ENCODE measurements at places on chromosomes 7 and 10. TPM values are rescaled to one million over a fixed set of nuclear protein-coding genes. Genes with fewer than 3 reads are reported as not detected.
A peak's percentile ranks its signal among the peaks of the same experiment; 100 is the strongest.

GRCh38 chr7:110677405-110677804, 413.5 kb upstream of the LRRN3 start:
- DNase-seq = no peak

- peak; percentile 28 for DNase-seq
These were observed 21.6 kb downstream of the RBM28 start for GRCh38 chr7:128322040-128322643.

- peak; percentile 33 for DNase-seq
These were observed 10.2 kb downstream of the CYREN start for GRCh38 chr7:135160098-135160857.

GRCh38 chr10:30098629-30099028, 39.2 kb upstream of the JCAD start:
- DNase-seq = peak; percentile 97

- peak; percentile 43 for DNase-seq
These were observed 112.4 kb upstream of the JAZF1 start for GRCh38 chr7:28292834-28293526.

DNA sequence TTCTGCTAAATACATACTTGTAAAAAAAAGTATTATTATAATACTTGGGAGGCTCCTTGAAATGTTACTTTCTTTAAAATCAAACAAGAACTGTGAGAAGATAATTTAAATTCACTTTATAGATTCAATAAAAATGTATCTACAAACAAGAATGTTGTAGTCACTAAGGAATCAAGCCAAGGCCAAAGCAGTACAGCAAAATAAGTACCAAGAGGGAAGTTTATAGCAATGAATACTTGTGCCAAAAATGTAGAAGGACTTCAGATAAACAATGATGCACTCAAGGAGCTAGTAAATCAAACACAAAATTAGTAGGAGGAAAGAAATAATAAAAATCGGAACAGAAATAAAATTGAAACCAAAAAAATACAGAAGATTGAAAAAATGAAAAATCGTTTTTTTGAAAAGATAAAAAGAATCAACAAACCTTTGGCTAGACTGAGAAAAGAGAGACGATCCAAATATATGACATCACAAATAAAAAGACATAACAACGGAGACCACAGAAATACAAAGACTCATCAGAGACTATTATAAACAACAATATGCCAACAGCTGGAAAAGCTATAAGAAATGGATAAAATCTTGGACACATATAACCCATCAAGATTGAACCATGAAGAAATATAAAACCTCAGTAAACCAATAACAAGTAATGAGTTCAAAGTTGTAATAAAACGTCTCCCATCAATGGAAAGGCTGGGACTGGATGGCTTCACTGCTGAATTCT, 286.0 kb upstream of the TMEM229A start:
- DNase-seq = no peak

GRCh38 chr10:129332476-129332875, 134.6 kb upstream of the MGMT start:
- DNase-seq = no peak

- no peak for DNase-seq
These were observed 18.9 kb downstream of the PODXL start for GRCh38 chr7:131537571-131537978.

DNA sequence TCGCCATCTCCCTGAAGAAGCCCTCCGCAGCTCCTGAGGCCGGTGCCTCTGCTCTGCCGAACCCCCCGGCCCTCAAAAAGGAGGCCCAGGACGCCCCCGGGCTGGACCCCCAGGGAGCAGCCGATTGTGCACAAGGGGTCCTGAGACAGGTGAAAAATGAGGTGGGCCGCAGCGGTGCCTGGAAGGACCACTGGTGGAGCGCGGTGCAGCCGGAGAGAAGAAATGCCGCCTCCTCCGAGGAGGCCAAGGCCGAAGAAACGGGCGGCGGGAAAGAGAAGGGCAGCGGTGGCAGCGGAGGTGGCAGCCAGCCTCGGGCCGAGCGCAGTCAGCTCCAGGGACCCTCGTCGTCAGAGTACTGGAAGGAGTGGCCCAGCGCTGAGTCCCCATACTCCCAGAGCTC, 85.1 kb upstream of the SH2B2 start:
- DNase-seq = no peak

GRCh38 chr10:42883993-42884983, 101.7 kb downstream of the BMS1 start:
- DNase-seq = no peak

- no peak for DNase-seq
These were observed 1.3 kb downstream of the CHST12 start for GRCh38 chr7:2404714-2405119.

DNA sequence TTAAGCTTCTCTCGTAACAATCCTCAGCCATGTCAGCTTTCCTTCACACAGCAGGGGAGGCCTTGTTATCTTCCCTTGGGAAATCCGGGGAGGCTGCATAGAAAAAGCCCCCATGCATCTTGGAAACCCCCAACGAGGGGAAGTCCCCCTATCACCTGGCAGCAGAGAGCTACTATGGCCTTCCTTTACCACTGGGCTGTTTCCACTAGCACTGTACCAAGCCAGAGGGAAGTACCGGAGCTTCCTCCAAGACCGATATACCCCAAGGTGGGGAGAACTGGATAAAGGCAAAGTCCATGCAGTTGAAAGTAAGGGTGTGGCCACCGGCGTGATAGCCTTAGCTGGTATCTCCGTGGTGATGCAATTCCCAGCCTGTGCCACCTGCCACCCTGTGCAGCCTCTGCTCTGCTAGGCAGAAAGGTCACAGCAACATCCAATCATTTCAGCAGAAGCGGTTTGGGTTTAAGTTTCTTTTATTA, 4.4 kb upstream of the CLIP2 start:
- DNase-seq = no peak

DNA sequence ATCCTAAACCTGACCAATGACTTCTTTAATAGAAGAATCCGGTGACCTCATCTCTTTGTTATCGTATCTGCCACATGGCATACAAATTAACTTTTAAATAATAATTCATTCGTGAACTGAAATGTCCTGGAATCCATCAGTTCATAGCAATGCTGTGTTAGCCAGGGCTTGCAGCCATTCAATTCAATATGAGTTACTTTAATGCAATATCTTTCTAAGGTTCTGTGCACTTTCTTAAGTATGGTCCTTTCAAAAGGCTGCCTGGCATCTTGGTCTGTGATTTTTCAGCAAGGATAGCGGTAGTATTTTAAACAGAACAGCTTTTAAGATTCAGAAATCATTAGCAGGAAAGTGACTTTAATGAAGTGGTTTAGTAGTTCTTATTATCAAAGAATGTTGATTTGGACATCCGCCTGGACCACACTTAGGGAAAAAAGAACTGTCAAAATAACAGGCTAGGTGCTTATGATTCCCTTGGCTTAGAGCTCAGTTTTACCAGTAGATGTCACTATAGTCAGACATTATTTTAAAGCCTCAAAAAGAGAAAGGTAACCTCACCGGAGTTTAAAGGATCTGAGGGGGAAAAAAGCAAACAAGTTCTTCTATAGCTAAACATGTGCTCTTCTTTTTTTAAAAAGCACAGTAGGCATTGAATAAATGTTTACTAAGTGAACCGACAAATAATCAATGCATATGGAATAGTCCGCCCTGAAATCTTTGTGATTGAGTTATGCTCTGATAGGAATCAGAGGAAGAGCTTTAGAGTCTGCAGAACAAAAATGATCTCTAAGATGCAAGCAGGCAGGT, 22.7 kb downstream of the SLC35G1 start:
- DNase-seq = peak; percentile 31

DNA sequence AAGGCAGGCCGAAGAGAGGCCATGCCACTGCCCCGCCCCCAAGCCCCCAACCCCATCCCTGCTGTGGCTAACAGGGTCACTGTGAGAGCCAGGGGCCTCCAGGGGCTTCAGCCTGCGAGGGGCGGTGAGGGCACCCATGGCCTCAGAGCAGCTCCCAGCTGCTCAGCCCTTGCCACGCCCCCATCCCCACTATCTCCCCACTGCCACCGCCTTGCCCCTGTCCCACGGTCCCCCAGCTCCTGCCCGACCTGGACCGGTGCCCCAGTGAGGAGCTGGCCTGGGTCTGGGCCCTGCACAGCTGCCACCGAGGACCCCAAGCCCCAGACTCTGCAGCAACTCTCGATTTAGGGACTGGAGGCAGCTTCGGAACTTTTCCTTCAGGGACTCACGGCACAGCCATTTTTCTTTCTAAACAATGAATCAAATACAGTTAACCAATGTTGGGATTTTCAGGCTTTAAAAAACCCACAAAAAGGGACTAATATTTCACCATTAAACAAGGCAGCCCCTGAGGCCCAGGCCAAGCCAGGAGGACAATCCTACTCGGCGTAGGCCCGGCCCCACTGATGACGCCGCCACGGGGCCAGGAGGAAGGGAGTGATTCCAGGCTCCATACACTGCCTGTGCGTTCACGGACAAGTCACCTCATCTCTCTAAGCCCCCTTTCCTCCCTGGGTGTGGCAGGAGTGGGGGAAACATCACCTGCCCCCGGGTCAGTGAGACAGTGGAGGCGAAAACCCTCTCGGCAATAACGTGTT, 237.1 kb downstream of the ELFN1 start:
- no peak for DNase-seq

GRCh38 chr7:22234227-22234626, 122.7 kb downstream of the RAPGEF5 start:
- peak; percentile 37 for DNase-seq

DNA sequence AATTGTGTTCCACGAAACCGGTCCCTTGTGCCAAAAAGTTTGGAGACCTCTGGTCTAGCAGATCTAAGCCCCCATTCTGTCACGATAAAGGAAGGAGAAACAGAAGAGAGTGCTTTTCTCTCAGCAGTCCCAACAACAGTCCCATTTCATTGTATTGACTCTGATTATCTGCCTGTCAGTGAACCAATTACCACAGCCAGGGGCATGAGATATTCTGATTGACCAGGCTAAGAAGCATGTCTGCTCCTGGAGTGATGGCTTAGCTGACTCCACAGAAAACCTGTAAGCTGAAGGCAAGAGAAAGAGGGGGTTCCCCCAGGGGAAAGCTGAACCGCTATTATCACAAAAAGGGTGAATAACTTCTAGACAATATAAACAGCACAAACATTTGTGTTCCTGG, 765.4 kb downstream of the SORCS1 start:
- DNase-seq = no peak

DNA sequence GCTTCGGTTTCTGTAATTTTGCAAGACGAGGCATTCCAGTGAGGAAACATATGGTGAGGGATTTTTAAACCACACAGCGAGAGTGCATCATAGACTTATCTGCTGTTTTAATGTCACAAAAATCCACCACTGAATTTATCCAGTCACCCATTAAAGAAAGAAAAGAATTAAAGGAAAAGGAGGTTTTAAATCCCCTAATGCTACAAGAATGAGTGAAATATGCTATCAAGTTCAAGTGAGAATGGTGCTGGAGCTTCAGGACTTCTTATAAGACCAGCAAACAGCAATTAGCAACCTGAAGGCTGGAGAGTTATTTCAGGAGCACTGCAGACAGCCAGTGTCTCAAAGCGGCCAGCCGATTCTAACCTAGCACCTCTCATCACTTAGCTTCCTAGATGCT, 439.1 kb upstream of the MGMT start:
- no peak for DNase-seq

- no peak for DNase-seq
These were observed 310.9 kb downstream of the CCDC3 start for GRCh38 chr10:12690525-12691126.

GRCh38 chr10:78196396-78196795, 162.7 kb downstream of the RPS24 start:
- DNase-seq = no peak

GRCh38 chr7:41232086-41232485, 470.8 kb downstream of the INHBA start:
- peak; percentile 43 for DNase-seq

DNA sequence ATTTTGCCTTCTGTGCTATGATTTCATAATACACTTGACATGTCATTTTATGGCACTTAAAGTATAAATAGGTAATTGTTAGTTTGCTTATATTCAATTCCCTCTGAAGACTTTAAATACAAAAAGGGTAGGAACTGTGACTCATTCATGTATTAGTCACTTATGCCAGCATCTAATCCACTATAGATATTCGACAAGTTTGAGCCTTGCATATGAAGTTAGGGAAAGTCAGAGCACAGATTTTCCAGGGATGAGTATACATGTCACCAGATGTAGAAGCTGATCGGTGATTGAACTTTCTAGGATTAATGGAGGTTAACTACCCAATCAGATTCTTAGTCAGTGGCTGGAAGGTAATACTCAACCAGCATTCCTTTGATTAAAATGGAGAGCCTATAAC, 1321.5 kb downstream of the XPNPEP1 start:
- DNase-seq = peak; percentile 36

DNA sequence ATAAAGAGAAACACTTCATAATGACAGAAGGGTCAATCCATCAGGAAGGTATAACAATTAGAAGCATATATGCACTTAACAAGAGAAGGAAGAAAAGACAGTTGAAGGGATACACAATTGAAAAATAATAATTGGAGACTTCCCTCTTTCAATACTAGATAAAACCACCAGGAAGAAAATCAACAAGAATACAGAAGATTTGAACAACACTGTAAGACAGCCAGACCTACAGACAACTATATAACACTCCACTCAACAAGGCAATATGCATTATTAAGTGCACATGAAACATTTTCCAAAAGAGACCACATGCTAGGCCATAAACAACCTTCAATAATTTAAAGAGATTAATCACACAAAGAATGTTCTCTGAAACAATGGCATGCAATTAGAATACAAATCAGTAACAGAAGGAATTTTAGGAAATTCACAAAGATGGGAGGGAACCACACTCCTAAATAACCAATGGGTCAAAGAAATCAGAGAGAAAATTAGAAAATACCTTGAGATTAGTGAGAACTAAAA, 35.1 kb downstream of the ZNF438 start:
- no peak for DNase-seq

GRCh38 chr10:86664341-86665217, 3.7 kb upstream of the LDB3 start:
- DNase-seq = no peak

The MOGAT3 gene
- not detected for total RNA-seq

The LIPJ gene
- not detected for total RNA-seq

The WDR91 gene
- total RNA-seq = 6.6 TPM

The NRAP gene
- total RNA-seq = not detected

The C10orf67 gene
- total RNA-seq = 0.46 TPM

The CEP55 gene
- total RNA-seq = 3.7 TPM

The PILRA gene
- 2.3 TPM for total RNA-seq

The MARVELD1 gene
- total RNA-seq = 79.2 TPM

The TWNK gene
- 12.9 TPM for total RNA-seq

The DYDC2 gene
- total RNA-seq = not detected

The C10orf105 gene
- not detected for total RNA-seq

The SLC26A3 gene
- total RNA-seq = not detected
